IPS DF 6.9 (cell line): ENCODE measurements at places on chromosomes 3 and 15.

GRCh38 chr3:71641674-71642073 is 58.1 kb upstream of the FOXP1 start:
- DNase-seq, result no peak

- no peak for DNase-seq
These were observed 21.8 kb downstream of the NIPA1 start for GRCh38 chr15:22808240-22808639.

DNA sequence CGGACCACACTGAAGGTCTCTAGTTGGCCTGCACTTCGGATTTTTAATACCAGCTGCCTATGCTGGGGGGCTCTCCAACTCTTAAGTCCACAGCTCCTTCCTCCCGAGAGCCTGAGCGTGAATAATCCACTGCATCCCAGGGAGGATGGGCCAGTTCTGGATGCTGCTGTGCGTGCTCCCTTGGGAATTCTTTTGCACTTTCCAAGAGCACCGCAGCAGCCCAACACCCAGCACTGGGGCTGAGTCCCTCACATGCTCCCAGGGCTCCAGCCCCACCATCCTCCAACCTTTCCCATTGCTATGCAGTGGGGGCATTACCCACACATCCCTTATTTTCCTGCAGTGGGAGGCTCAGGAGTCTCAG is 136.4 kb upstream of the IQSEC1 start:
- DNase-seq, result no peak

GRCh38 chr3:148206446-148206845 is 491.3 kb upstream of the AGTR1 start:
- DNase-seq, result no peak

GRCh38 chr15:73873889-73874511 is 636 bp downstream of the TBC1D21 start:
- peak; percentile 50 for DNase-seq

DNA sequence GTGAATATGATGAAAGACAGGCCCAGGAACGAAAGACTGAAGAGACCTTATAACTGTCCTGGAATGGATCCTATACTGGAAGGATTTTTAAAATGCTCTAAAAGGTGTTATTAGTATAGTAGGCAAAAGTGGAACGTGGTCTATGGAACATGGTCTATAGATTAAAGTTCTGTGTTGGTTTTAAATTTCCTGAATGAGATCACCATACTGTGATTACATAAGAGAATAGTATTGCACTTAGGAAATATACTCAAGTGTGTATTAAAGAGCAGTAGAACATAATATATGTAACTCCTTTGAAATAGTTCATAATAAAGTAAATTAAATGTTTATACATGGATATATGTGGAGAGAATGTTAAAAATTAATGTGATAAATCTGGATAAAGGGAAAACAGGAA is 68.2 kb downstream of the SPRED1 start:
- DNase-seq, result no peak

- no peak for DNase-seq
These were observed 24.9 kb downstream of the ALS2CL start for GRCh38 chr3:46668591-46668990.

DNA sequence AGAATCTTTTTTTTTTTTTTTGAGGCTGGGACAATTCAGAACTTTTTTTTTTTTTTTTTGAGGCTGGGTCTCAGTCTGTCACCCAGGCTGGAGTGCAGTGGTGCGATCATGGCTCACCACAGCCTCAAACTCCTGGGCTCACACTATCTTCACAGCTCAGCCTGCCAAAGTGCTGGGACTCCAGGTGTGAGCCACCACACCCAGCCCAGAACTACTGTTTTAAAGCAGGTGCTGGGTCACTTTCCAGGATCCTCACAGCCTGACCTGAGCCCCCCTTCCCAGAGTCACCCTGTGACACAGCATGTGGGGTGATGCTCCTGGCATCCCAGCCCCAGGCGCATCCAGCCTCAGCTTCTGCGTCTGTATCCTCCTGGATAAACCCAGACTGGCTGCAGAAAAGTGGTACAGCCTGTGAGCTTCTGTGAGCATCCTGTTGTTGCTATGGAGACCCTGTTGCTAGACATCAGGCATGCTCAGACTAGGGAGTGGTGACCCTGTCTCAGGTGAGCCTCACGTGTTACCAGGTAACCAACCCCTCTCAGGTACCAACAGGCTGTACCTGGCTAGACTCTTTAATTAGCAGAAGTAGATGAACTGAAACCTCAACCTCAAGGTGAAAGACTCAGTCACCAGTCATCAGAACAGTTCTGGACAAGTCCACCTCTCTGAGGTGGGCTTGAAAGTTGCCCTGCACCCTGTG is 15.0 kb downstream of the KLF13 start:
- no peak for DNase-seq

- DNase-seq, result no peak
These were observed 106.5 kb downstream of the WNT5A start for GRCh38 chr3:55380561-55380960.

DNA sequence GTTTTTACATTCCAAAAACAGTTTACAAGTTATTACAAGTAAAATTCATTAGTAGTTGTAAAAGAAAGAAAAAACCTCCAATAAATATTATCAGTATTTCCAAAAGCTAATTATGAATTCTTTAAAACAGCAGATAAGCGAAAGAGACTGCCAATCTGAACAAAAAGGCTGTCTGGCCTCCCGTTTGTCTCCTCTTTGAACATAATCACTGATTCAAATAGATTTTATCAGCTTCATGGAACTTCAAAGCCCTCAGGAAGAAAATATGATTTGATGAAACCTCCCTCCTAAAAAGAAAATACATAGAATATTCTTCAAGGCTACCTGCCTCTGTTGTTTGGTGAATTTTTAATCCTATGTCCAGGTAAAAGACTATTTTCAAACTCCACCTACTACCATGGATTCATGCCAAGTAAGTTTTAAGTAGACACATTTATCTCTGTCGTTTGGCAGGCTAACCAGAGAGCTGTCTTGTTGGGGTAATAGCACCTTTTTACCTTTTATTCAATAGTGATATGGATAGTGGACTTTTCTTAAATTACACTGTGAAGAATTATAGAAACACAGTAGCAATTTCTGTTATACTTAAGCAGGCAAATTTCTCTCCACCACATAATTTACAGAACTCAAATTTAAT is 35.0 kb downstream of the SATB1 start:
- no peak for DNase-seq

DNA sequence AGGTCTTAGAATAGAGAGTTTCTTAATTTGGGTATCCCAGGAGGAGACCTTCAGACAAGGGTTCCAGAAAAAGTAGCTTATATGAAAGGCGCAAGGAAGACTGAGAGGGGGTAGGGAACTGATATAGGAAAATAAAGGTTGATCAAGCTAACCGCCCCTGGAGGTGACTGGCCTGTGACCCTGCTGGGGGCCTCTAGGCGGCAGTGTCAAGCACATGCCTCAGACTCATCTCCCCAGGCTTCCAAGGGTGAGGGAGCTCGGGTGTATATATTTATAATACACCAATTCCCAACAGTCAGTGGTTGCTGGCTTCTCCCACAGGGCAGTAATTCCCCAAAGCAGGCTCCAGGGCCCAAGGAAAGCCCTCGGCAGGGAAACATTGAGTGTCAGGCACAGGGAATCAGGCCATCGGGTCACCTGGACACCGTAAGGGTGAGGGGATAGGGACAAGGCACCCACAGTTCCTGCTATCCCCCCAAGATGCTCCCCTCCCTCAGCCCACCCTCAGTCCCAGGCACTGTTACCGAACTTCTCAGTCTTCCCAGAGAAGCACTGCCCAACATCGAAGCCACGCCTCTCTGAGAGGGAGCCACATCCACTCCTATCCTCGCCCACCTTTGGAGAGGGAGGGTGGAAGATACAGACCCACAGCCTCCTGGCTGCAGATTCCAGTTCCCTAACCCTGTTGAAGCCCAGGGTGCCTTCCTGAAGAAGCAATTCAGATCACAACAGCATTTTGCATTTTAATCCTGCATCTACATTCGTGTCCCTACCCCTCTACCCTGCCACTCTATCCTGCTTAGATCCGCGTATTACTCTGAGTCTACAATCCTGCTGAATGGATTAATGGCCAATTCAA is 19.5 kb upstream of the CAV3 start:
- peak; percentile 41 for DNase-seq

DNA sequence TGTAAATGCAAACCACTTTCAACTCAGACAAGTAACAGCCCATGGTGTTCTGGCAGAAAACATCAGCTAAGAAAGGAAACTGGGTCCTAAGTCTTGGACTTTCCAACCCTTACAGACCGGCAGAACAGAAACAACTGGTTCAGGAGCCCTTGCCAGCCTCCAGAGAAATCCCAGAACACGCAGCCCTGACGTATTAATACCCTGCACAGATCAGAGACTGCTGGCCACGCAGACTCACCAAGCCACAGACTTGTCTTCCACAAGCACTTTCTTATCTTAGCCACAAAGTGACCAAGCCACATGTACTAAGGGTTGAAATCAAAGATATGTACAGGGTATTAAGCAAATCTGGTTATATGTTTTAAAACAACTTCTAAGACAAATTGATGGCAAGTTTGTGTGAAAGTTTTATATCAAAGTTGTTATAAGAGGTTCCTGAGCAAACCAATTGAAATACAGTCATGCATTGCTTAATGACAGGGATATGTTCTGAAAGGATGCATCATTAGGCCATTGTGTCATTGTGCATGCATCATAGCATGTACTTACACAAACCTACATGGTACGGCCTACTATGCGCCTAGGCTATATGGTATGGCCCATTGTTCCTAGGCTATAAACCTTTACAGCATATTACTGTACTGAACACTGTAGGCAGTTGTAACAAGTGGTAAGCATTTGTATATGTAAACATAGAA is 36.8 kb downstream of the BTD start:
- DNase-seq, result no peak

- no peak for DNase-seq
These were observed 22.0 kb downstream of the NEO1 start for GRCh38 chr15:73074241-73074640.

GRCh38 chr3:191695815-191696153 is 234.8 kb downstream of the PYDC2 start:
- DNase-seq, result no peak

DNA sequence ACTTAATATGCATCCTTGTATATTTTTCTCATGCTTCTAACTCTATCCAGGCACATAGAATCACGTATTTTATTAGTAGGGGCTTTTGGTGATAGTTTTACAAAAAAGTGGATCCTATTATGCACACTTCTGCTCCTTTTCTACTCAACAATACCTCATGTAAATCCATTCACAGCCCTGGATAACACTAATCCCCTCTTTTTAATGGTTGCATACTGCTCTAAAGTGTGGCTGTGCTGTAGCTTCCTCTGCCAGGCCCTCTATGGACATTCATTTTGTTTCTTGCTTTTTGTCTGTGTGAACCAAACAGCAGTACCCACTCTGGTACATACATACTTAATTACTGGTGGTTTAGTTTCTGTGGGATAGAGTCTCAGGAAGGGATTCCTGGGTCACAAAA is 51.3 kb upstream of the SCAANT1 start:
- DNase-seq, result no peak

DNA sequence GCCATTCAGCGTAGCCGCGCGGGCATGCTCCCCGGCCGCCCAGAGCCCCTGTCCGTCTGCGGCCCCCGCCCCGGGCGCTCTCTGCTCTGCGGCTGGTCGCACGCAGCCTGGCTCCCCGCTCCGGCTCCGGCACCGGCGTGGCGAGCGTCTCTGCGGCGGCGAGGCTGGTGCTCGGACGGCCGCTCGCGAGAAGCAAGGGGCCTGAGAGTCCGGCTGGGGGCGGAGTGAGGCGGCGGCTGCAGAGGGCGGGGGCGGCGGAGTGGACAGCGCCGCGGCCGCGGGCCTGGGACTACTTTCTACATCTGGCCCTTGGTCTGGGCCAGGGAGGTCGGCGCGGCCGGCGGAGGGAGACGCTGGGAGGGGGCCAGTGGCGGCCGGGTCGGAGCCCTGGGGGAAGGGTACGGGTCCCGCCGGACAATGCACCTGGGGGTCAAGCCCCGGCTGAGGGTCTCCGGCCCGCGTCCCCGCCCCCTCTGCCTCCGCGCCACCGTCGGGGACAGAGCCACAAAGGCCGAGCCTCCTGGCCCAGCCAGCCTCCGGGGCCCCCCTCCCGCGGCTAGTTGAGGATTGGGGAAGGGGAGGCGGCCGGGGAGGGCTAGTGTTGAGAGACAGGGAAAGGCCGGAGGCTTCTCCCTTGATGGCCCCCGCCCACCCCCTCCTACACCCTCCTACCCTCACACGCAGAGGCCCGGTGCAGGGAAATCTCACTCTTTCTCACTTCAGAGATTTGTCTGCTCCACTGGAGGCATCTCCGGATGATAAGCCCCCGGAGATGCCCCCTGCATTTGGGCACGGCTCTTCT is at the start of gene PRTG:
Gene PRTG, minus strand, starts transcription at position 226 of the 802 bp plus-strand sequence. Its CDS starts 221 bp downstream, at position 5.
- DNase-seq, result no peak

DNA sequence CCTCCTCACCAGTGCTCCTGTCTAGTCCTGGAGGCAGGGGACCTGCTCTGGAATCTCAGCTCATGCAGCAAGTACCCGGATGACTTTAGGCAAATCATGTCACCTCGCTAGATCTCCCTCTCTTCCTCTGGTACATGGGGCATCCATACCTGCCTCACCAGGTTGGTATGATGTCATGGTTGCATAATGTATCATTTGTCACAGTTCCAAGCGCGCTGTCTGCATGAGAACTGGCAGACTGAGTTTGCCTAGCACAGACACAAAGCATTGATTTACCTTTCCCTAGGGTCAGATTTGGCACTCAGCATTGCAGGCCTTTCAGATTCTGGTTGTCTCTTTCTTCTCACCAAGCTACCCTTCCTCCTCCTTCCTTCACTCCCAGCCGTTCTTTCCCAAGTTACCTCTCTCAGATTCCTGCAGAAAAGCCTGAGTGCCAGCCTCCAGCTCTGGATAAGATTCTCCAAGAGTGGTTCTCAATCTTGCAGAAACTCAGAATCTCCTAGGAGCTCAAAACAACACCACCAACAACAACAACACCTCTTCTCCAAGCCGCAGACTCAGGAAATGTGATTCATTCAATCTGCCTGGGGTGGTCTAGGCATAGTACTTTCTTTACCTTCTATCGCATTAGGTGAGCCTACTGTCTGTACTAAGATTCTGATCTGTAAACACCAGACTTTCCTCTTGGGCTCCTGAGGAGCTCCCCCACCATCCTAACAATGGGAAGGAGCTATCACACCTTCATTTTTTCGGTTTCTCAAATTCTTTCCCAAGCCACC is 29.5 kb downstream of the FAM43A start:
- DNase-seq, result no peak

DNA sequence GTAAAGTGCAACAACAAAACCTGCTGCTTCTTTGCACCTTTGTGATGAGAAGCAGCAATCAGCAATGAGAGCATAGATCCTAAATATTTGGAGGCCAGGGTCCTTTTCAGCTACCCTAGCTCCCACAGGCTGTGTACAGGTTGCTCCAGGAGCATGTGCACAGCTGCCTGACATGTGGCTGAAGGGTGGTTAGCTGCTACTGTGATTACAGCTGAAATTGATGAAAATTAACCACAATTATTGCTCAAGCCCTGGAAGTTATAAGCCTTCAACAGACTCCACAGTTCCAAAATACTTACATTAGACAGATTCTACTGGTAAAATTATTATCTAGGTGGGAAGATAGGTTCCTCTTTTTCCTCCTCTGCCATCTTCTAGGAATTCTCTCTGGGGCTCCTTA is 28.5 kb downstream of the COMMD2 start:
- no peak for DNase-seq

DNA sequence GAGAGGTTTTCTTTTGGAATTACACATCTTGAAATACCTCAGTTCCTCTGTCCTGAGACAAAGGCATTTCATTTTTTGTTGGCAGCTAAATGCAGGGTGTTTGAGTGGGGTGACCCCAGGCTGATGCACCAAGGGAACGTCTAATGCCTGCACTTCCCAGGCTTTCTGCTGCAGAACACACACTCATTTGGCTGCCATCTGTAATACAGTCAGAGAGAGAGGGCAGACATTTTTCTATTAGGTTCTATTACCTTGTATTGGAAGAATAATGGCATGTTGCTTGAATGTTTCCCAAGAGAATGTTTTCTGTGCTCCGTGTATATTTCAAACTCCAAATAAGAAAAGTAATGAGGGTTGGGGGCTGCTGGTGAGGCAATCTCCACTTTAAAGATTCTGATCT is 87.1 kb downstream of the PTPRG start:
- no peak for DNase-seq
